CD4-positive, alpha-beta T cell treated with Interleukin-2 at 100 ng/mL for 4 hours (primary cell): ENCODE measurements at places on chromosomes 5 and 9.

GRCh38 chr9:137878146-137878941 is 762 bp downstream of the CACNA1B start:
- DNase-seq, result no peak

DNA sequence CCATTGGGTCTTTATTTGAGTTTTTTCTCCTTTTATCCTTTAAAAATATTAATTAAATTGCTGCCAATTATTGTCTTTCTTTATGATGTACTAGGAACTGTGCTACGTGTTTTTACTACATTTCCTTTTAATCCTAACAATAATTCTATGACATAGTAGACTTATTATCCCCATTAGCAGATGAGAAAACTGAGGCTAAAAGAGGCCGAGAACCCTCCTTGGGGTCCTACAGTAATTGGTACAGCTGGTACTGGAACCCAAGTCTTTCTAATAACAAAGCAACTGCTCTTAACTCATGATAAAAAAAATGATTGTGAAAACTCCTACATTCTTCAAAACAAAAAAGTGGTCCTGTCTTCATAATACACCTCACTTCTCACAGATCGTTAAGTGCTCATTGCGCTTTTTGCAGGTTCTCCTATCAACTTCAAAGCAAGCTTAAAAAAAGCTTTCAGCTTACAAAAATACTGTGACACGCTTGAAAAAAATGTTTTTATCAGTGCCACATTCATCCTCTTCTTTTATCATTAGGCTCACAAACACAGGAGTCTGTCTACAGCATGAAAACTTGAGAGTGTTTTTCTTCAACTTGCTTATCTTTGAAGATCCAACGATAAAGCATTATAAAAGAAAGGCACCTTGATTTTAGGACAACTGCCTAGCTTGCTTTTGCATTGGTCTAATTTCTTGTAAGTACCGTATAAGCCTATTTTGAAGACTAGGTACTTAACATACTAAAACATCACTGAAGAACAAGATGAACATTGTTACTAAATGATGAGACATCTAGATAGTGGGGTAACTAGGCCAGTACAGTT is 32.4 kb downstream of the FYB1 start:
- DNase-seq, result peak; percentile 47

- DNase-seq, result no peak
These were observed 273.1 kb downstream of the KIAA0825 start for GRCh38 chr5:94345257-94345656.

GRCh38 chr5:142478113-142478512 is 153.3 kb upstream of the SPRY4 start:
- DNase-seq, result no peak

DNA sequence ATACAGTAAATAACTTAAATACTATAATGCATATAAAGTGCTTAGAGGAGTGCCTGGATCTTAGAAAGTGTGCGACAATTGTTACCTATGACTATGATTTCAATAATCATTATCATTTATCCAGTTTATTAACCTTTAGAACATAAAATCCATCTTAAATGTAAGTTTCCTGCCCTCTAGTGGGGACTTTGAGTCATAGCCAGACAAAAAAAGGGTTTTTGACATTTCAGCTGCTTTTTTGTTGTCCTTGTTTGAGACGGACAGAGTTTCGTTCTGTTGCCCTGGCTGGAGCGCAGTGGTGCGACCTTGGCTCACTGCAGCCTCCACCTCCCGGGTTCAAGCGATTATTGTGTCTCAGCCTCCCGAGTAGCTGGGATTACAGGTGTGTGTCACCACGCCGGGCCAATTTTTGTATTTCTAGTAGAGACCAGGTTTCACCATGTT is 9.7 kb upstream of the C9orf152 start:
- DNase-seq, result peak; percentile 45

DNA sequence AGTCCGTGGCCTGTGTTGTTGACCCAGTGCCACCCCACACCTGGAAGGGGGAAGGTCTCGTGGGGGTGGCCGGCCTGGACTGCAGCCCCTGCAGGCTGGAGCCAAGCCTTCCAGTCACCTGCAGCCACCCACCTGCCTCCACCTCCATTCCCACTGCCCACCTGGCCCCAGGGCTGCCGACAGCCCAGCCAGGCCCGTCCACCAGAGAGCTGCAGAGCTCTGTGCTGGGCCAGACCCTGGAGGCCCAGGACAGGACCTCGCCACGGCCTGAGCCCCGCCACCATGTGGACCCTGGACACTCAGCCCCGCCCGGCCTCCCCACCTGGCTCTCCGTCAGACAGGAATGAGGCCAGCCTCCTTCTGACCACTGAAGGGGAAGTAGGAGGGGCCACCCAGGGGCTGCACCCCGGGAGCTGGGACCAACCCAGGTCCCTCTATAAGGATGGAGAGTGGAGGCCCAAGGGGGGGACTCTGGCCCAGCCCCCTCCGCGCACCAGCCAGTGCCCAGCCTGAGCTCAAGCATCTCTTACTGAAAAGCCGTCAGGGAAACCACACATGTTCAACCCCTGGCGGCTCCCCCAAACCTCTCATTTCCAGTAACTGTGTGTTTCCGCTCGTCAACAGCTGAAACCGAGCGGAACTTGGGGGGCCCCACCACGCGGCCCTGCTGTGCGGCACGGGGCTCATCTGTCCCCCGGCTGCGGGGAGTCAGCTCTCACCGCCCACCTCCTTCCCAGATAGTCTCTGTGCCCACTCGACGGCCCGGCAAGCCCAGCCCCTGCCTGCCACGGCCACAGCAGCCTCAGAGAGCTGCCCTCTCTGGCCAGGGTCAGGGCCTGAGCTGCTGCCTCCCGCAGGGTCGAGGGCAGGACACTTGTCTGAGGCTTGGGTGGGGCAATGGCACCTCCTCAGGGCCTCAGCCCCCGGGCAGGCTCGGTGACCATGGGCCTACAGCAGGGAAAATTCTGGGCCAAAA is 12.8 kb downstream of the NOTCH1 start:
- peak; percentile 65 for DNase-seq

GRCh38 chr5:95304711-95305110 is 19.8 kb upstream of the MCTP1 start:
- no peak for DNase-seq

GRCh38 chr5:150674341-150674821 is 13.3 kb downstream of the MYOZ3 start:
- DNase-seq, result no peak

DNA sequence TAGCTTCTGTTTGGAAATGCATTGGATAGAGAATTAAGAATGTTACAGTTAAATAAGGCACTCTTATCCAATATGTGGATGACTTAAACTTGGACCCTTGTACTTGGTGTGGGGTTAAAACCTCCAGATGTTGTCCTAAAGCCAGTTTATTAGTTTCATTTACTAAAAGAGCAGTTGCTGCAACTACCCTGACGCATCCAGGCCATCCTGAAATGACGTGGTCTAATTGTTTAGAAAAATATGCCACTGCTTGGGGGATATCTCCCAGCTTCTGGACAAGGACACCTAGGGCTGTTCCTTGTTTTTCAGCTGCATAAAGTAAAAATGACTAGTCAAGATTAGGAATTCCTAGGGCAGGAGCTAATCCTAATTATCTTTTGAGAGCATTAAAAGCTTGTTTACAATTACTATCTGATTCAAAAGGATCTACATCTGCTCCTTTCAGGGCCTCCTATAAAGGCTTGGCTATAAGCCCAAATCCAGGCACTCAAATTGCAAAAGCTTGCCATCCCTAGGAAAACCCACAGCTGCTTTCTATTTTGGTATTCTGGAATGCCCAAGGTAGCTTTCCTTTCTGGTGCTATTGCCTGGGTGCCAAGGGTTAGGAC is 45.7 kb upstream of the SLCO4C1 start:
- no peak for DNase-seq

- no peak for DNase-seq
These were observed 356.9 kb upstream of the NUDT12 start for GRCh38 chr5:103919506-103919905.

DNA sequence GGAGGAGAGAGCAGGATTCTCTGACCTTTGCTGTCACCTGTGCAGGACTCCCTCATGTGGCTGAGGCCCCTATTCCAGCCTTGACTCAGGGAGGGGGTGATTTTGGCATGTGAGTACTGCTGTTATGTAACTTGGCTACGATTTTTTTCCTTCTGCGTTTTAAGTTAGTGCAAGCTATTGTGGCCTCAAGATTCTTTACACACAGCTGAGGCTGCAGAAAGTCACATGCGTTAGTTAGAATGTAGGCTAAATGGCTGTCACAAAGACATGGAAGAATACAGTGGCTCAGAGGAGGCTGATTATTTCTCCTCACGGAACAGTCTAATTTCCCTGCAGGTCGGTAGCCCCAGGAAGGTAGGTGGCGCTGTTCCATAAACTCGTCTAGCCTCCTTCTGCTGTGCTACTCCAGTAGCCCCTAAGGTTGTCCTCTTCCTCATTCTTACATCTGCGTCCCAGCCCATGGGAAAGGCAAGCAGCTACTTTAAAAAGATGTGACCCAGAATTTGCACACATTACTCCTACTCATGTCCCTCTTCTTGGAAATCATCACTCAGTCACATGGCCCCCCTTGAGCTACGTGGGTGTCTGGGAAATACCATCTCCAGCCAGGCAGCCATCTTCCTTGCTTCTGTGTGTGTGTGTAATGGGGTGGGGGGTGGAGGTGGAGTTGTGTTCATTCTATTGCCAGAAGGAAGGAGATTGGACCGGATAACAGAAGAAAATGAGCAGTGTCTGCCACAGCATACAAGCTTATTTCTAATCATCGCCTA is 486.6 kb downstream of the CCDC171 start:
- DNase-seq, result no peak

- DNase-seq, result no peak
These were observed 238.1 kb downstream of the FBXL7 start for GRCh38 chr5:15737871-15738664.

- peak; percentile 41 for DNase-seq
These were observed 34.4 kb upstream of the SLC6A3 start for GRCh38 chr5:1479581-1480188.

GRCh38 chr9:2610985-2611384 is 10.6 kb upstream of the VLDLR start:
- no peak for DNase-seq

- DNase-seq, result no peak
These were observed at the start of gene SLC27A6 for GRCh38 chr5:128965011-128965637. Gene SLC27A6 (plus strand): TSS chr5:128965488. CDS start chr5:128966138, 650 bp downstream.

- DNase-seq, result no peak
These were observed 173.9 kb downstream of the AOPEP start for GRCh38 chr9:94900222-94901018.

DNA sequence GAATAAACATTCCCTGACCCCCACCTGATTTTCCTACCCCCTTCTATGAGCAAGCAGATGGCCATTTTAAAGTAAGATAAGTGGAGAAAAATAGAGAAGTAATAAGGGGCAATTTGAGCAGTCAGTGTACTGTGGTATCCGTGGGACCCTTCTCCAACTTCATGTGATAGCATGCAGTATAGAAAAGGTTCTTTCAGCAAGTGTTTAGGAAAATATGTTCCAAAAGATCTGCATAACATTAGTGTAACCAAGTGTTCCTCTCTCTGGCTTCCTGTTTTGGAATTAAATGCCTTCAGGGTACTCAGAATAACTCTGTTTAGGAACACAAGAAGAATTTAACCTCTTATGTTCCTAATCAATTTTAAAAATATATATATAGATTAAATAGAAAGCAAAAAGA is 134.9 kb downstream of the ATG10 start:
- DNase-seq, result no peak

- DNase-seq, result no peak
These were observed 460.4 kb downstream of the ACTL7B start for GRCh38 chr9:108395421-108395820.

DNA sequence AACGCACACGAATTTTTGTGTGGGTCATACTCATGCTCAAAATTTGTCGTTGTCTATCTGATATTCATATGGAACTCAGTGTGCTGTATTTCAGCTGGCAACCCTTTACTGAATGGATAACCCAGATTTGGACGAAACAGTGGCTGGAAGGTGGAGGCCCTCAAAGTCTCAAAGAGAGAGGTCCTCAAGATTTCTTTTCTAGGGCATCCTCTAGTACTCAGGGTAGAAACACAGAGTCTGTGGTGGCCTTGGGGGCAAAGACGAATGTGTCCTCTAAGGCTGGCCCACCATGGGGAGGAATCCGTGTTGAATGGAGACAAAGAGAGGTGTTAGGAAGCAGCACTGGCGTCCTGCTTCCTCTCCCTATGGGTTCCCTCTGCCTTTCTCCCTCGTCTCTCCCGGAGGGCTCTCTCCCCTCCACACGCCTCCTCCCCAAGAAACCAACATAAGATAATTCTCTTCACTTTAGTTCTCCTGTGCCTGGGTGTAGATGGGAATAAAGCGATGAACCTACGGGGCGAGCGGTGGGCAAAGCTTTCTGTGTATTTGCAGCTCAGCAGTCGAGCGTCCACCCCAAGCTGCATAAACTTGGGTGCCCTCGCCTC is 333.7 kb downstream of the CWC27 start:
- DNase-seq, result no peak

GRCh38 chr5:172630082-172630481 is 11.0 kb upstream of the NEURL1B start:
- DNase-seq, result no peak

DNA sequence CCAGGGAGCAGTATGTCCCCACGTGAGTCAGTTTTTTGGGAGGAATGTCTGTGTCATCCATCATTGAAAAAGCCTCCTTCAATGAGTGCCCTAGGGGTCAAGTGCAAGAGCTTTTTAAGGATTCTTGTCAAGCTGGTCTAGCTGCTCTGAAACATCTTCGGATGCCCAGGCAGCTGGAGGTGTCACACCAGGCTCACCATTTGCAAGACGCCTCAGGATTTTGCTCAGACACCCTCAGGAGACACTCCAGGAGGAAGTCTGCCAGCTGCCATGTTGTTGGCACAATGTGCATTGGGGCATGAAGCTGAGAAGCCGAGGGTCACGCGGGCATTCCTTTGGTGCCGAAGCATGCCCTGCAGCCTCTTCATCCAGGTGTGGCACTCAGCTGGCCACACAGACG is 111.1 kb upstream of the S1PR3 start:
- no peak for DNase-seq

DNA sequence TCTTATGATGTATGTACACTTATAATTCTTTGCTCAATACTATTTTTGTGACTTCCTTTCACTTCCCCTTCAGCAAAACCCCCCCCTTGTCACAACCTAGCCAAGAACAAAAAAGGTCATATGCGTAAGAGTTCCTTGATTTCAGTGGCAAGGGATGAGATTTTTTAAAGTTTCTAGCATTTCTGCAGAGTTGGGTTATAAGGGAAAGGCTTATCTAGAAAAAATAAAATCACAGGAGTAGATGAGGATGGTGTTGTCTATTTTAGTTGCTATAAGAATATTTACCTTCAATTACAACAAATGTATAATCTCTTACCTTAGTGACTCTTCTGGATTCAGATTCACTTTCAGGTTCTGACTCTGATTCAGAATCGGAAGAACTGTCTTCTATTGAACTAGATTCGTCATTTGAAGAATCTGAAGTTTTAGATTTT is 184.6 kb downstream of the AP3B1 start:
- DNase-seq, result no peak

- DNase-seq, result no peak
These were observed 287.1 kb downstream of the SLIT3 start for GRCh38 chr5:169013846-169014245.

DNA sequence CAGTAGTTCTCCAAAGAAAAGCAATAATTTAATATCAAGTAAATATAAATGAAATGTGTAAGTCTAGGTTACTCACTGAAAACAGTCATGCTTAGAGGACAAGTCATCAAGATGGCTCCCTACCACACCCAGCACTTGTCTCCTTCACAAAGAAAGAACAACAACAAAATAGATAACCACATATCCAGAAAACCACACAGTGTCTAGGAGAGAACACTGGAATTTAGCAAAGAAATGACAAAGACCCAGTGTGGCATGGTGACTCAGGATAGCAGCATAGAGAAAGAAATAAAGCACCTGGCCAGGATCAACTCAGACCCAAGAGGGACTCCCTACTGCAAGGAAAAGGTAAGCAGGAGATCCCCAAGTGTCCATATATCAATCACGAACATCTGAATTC is 356.2 kb downstream of the TMEM161B start:
- DNase-seq, result no peak
